ENCODE measurements at places on chromosomes 4 and X. TPM values are rescaled to one million over a fixed set of nuclear protein-coding genes. Genes with fewer than 3 reads are reported as not detected.

Gene ADH1B
- total RNA-seq = not detected

Gene ABCB7
- 29.4 TPM for total RNA-seq

Gene VEGFD
- total RNA-seq = 0.05 TPM

Gene FAT4
- 2.3 TPM for total RNA-seq

Gene CFAP47
- total RNA-seq = 1.6 TPM

Gene HS3ST1
- total RNA-seq = 16.9 TPM

Gene KIT
- total RNA-seq = 0.10 TPM

Gene RBM46
- 0.52 TPM for total RNA-seq

Gene AGA
- 69.9 TPM for total RNA-seq

Gene SLC25A53
- total RNA-seq = 16.1 TPM

Gene MAP7D2
- total RNA-seq = 32.8 TPM

Gene GABRE
- total RNA-seq = 11.2 TPM
